Left kidney (tissue), 8 donors: ENCODE measurements at places on chromosomes 5 and 9. TPM values are rescaled to one million over a fixed set of nuclear protein-coding genes. Genes with fewer than 3 reads are reported as not detected.

GRCh38 chr5:127571314-127572131 lies 54.1 kb downstream of the PRRC1 start:
- no peak for DNase-seq

The CNTFR gene
- 34.6 TPM for polyA plus RNA-seq

- DNase-seq, result no peak
Observed at GRCh38 chr5:96455789-96456188, 22.7 kb upstream of the PCSK1 start.

GRCh38 chr9:14546693-14547092 lies 146.5 kb downstream of the ZDHHC21 start:
- no peak for DNase-seq

GRCh38 chr9:92706218-92706940 lies 36.4 kb upstream of the IPPK start:
- no peak for DNase-seq

DNA sequence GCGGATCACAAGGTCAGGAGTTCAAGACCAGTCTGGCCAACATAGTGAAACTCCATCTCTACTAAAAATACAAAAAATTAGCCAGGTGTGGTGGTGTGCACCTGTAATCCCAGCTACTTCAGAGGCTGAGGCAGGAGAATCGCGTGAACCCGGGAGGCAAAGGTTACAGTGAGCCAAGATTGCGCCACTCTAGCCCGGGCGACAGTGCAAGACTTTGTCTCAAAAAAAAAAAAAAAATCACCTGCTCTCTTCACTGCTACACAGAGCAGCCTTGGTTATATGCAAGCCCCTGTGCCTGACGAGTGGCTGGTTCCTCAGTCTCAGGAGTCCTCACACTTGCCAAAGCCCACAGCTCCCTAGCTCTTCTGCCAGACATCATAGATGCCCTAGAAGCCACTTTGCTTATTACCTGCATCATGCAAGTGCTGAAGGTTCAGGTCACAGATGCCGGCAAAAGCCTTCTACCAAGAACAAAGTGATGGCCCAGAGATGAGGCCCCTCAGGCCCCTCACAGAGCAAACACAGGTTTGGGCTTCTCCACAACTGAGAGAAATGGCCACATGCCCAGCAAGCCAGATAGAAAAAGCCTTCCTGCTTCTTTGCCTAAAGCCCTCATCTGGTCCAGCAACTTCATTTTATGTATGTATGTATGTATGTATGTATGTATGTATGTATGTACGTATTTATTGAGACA lies 176.4 kb downstream of the AUH start:
- DNase-seq, result no peak
